ENCODE measurements at places on chromosomes 2 and 18.

GRCh38 chr2:202765436-202765835, 106.1 kb downstream of the ICA1L start:
- no peak for DNase-seq

- no peak for DNase-seq
Measured at GRCh38 chr2:27909901-27910300, 19.4 kb downstream of the BABAM2 start.

DNA sequence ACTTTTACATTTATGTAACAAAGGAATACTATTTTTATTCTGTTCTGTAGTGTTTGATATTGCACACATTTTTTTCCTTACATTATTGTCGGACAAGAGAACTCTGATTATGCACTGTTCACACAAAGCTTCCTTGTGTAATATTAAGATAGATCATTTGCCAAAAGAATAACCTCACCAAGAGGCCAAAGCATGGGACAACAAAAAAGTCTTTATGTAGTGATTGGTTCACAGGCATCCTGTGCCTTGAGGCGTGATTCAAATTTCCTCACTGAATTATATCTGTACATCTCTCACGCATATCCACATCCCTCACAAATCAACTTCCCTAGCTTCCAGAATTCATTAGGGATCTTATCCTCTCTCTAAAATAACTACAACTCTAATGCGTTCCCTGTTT, 642.7 kb downstream of the NR4A2 start:
- DNase-seq = no peak

- DNase-seq = no peak
Measured at GRCh38 chr2:16216558-16216945, 276.2 kb downstream of the MYCN start.

GRCh38 chr2:85388878-85389538, 21.2 kb downstream of the CAPG start:
- DNase-seq = no peak

DNA sequence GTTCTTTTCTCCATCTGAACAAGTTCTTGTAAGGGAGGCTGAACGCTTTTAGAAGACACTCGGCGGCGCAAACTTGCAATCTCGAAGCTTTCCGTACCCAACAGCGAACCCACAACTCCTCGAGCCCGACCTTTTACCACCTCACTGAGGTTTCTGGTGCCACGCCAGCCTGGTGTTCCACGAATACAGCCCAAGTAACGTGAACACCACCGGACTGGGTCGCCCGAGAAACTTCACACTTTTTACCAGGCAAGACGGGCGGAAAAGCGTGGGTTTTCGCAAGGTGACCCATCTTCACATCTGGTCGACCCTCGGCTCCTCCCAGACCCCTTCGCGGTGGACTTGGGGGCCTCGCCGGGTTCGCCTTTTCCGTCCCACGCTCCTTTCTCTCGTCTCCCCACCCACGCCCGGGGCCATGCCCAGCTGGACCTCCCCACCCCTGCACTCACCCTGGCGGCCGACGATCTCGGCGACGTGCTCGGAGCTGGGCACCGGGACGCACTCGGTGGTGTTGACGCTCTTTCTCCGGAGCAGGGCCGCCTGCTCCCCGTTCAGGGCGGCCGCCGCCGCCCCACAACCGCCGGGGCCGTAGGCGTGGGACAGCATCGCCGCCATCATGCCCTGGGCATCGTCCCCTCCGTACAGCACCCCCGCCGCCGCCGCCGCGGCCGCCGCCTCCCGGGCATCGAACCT, 1.2 kb downstream of the MEX3C start:
- peak; percentile 54 for DNase-seq

- DNase-seq = no peak
Measured at GRCh38 chr18:79382681-79383387, 12.9 kb upstream of the NFATC1 start.

Data from NCI-H82 (cell line).